AG10803 (cell line): ENCODE measurements at places on chromosomes 16 and 17.

DNA sequence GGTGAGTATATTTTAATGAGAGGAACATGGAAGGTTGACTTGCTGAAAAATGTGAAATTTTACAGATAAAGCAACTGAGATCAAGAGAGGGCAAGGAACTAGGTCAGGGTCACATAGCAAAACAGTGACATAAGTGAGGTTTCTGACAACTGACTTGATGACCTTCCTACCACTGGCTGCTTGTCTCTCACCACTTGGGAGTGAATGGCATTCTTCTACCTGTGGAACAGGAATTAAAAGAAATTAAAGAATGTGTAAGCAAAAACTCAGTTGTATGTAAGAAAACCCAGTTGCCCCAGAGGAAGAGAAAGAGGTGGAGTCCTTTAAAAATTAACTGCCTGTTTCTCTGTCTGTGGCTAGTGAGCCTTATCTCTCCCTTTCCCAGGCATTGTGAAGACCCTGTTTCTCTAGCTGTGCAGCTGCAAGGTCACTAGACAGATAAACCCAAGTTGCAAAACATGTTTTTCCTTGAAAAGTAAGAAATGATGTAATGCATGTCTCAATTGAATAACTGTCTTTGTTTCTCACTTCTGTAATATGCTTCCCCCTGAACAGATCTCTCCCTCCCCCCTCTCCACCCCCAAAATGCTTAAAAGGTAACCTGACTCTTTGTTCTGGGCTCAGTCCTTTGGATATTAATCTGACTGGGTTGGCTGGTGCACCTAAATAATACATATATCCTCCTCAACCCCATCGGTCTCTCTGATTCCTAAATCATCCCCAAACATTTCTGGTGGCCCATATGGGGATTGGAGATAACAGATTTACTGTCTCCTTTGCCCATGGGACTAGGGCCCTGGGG, 23.4 kb downstream of the ACSM1 start:
- no peak for DNase-seq

DNA sequence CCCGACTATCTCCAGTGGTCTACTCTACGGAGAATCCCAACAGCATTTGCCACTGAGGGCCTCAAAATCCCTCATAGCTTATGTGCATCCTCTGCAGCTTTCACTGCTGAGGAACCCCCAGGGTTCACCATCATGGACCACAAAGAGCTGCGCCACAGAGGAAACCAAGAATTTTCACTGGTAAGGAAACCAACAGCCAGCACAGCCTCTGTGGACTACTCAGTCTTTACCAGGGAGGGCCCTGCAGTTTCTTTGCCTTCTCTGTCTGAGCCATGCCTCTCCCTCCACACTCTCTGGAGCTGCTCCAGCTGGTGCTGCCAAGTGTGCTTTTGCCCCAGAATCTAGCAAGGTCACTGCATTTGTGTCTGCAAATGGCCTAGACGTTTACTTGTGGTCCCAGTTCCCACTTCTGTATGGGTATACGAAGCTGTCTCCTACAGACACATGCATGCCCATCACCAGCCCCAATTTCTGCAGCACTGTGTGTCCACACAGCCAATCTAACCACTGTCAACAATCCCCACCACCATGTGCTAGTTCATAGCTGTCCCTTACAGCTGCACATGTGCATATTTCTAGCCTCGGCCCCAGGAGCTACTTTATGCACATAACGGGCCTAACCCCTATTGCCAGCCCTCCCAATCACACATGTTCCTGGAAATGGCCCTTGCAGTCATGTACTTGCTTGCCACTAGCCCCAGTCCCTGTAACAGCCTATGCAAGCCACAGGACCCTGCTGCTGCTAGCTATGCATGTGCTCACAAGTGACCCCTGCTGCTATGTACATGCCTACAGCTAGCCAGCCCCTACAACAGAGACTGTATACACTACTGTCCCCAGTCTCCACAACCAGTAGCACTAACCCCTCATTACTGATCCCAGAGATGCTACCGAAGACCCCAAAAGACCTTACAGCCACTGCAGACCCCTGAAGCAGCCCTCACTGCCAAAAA, 1437.4 kb downstream of the CDH11 start:
- no peak for DNase-seq

GRCh38 chr17:57407287-57408070, 151.2 kb downstream of the MSI2 start:
- DNase-seq = no peak

GRCh38 chr17:76969598-76970172, 101.5 kb downstream of the MGAT5B start:
- no peak for DNase-seq

DNA sequence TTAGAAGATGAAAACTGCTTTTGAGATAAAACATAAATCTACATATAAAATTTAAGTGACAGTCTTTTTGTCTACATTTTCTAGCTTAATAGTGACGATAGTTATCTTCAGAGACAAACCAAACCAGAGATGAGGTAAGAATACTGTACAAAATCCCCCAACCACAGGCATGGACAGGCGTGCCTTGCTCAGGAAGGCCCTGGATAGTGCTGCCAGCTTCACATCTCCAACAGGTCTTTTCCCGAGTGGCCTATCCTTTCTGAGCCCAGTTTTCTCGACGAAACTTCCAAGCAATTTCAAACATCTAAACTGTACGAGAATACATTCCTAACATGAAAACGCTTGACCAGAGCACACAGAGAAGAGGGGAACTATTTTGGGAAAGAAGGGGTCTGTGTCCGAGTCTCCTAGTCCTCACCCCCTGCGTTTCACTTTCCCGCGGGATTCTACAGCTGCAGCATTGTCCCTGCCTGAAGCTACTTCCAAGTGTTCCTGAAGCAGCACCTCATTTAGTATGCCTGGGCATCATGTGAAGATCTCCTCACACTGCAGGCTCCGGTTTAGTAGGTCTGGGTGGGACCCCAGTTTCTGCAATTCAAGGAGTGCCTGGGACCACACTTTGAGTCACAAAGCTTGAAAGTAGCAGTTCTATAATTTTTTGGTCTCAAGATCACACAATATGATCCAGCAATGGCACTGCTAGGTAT, 37.8 kb downstream of the GNA13 start:
- DNase-seq = peak; percentile 42
